CD4-positive, alpha-beta T cell treated with Interferon gamma for 1 hour (primary cell): ENCODE measurements at places on chromosomes 2 and 18.

DNA sequence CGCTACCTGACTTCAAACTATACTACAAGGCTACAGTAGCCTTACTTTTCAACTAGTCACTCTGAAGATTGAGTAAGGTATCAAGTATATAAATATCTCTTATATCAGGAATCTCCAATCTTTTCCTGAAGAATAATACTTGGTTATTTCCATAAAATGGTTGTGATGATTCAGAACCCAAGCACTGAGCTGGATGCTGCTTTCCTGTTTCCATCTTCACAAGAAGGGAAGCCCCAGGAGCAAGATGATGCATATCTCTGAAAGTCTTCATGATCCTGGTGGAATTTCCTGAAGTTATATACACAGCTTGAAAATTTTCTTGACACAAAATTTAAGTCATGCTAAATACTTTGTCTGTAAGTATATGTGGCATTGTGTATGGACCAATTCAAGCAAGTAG lies 243.9 kb upstream of the TANK start:
- no peak for DNase-seq

GRCh38 chr2:41941831-41942230 lies 106.0 kb upstream of the PKDCC start:
- no peak for DNase-seq

- DNase-seq, result no peak
These were observed 1751.3 kb upstream of the LRRTM1 start for GRCh38 chr2:82055846-82056245.

DNA sequence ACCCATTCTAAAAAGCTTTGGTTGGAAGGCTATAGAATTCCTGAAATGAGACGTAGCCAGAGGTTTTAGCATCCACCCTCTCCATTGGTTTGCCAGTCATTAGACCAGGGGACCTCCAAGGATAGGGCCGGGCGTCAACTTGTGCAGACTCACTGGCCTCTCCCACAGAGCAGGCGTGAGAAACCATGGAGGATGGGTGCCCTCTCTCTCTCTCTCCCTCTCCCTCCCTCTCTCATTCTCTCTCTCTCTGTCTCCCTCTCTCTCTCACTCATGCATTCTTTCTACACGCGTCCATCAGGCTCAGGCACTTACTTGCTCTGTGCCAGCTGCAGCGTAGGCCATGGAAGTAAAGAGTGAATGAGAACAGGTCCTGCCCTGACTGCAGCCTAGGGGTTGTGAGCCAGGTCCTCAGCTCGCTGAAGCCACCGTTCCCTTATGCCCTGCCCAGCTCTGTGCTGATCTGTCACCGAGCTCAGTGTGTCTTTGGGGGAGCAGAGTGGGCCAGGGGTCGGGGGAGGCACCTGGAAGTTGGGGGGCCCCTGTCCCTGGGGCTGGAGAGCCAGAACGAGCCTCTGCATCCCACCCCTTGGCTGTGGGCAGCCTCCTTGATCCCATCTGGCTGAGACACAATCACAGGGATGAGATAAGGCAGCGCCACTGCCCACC lies 304.4 kb upstream of the HS6ST1 start:
- DNase-seq, result no peak

GRCh38 chr2:119483896-119484718 lies 40.2 kb downstream of the SCTR start:
- no peak for DNase-seq

DNA sequence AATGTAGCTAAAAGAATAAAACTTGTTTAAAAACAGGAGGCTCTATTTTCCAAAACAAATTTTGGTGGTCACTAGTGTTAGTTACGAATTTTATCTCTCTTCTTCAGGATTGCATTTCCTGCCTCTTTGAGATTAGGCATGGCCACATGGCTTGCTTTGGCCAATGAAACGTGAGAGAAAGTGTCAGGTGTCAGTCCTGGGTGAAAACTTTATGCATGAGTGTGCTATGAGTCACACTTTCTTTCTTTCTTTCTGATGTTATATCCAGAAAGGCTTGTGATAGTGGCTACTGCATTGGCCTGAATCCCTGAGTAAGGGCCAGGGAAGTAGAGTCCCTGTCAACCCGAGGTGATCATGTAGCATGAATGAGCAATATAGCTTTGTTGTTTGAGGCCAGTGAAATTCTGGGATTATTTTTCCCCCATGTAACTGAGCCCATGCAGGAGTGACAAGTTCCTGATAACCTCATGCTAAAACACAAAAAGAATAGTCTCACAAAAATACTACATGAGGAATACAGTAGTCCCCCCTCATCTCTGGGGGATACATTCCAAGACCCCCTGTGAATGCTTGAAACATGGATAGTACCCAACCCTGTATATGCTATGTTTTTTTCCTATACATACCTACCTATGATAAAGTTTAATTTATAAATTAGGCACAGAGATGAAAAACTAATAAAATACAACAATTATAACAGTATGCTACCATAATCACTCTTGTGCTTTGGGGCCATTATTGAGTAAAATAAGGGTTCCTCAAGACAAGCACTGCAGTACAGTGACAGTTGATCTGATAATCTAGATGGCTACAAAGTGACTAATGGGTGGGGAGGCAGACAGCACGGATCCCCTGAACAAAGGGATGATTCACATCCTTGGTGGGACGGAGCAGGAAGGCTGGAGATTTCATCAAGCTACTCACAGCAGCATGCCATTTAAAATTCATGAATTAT lies 109.5 kb downstream of the CDC42EP3 start:
- DNase-seq, result no peak

DNA sequence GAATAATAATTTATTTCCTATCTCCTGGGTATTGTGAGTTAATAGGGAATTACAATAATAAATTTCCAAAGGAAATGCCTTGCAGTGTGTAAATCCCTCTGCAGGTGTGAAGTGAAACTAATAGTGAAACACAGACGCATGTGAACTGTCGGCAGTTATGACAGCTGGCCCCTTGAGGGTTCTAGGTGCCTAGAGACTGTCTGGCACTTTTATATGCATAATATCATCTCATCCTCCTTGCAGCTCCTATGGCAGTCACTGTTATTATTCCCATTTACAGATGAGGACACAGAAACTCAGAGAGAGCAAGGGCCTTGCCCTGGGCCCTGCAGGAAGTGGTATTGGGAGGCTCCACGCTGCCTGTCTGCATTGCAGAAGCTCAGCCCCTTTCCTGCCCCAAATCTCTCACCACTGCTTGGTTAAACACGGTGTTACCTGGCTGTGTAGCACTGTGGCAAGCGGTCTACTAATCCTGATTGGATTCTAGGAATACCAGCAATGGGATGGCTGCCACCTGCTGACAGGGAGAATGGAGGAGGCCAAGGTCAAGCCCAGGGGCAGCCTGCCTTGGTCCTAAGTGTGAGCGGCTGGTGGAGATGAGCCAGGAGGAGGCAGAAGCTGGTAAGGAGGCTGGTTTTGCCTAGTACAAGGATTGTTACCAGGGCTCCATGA lies 32.8 kb upstream of the ACKR3 start:
- peak; percentile 29 for DNase-seq

GRCh38 chr18:9984080-9984479 lies 70.3 kb downstream of the VAPA start:
- no peak for DNase-seq

DNA sequence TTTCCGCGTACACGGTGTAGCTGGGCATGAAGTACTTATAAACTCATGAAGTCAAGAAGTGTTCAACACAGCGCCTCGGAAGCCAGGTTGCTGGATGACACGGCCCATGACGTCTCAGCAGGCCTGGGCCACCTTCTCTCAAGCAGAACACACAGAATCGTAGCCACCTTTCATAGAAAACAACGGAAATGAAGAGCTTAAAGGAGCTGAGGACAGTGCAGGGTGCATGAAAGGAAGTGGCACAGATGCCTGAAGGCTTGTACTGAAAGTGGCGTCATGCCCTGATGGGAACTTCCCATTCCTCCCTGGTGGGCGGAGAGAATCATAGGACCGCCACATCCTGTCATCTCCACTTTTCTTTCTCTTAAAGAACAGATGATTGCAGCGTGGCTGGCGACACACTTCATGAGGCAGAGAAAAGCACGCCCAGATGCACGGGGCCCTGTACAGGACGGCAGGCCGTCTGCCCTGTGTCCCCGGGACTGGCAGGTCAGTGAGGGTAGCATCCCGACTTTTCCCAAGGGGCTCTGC lies 31.1 kb downstream of the HDAC4 start:
- peak; percentile 85 for DNase-seq
